ENCODE measurements at places on chromosomes 1 and 21. TPM values are rescaled to one million over a fixed set of nuclear protein-coding genes. Genes with fewer than 3 reads are reported as not detected.

The RSPH1 gene
- not detected for total RNA-seq

The RNF223 gene
- not detected for total RNA-seq

The CELSR2 gene
- total RNA-seq, result 2.0 TPM

The OLFM3 gene
- not detected for total RNA-seq

The KRTAP13-2 gene
- total RNA-seq, result not detected

The TSPAN2 gene
- total RNA-seq, result 2.4 TPM

The LHX4 gene
- not detected for total RNA-seq

The BROX gene
- total RNA-seq, result 61.3 TPM

The CFAP107 gene
- total RNA-seq, result not detected

The ADGRB2 gene
- total RNA-seq, result 0.68 TPM

The INSRR gene
- total RNA-seq, result 0.08 TPM

The KRTAP11-1 gene
- total RNA-seq, result not detected

The OR2G2 gene
- not detected for total RNA-seq

The LCE1A gene
- total RNA-seq, result not detected

The TSPAN1 gene
- total RNA-seq, result not detected

The SFPQ gene
- 328 TPM for total RNA-seq

The DIO1 gene
- not detected for total RNA-seq

The PTAFR gene
- 0.38 TPM for total RNA-seq

The LCE2C gene
- not detected for total RNA-seq

The CD2 gene
- 329 TPM for total RNA-seq

The TNFRSF9 gene
- 8.0 TPM for total RNA-seq

The KLHDC9 gene
- total RNA-seq, result 1.2 TPM

The LRRC3 gene
- total RNA-seq, result 3.7 TPM

The C2CD4D gene
- total RNA-seq, result 3.0 TPM

The WDR4 gene
- 18.5 TPM for total RNA-seq

The SLAMF6 gene
- 32.0 TPM for total RNA-seq

The IL22RA1 gene
- total RNA-seq, result not detected

The LAPTM5 gene
- total RNA-seq, result 482 TPM

The KLHDC7A gene
- not detected for total RNA-seq

The DCDC2B gene
- total RNA-seq, result not detected

The ANGPTL1 gene
- not detected for total RNA-seq

The TCHH gene
- total RNA-seq, result 0.05 TPM

The PLA2G2D gene
- not detected for total RNA-seq

The ITLN2 gene
- total RNA-seq, result not detected
